ENCODE measurements at places on chromosomes 4 and X. TPM values are rescaled to one million over a fixed set of nuclear protein-coding genes. Genes with fewer than 3 reads are reported as not detected.

Gene PLK4
- polyA plus RNA-seq = 10.3 TPM

Gene DDX53
- 0.23 TPM for polyA plus RNA-seq

Gene RNF128
- polyA plus RNA-seq = not detected

Gene SLC25A53
- 5.9 TPM for polyA plus RNA-seq

Gene LDB2
- polyA plus RNA-seq = 18.5 TPM

Gene SERPINA7
- not detected for polyA plus RNA-seq

Gene HTN3
- not detected for polyA plus RNA-seq

Gene HERC5
- polyA plus RNA-seq = 0.15 TPM

Gene SMAD1
- polyA plus RNA-seq = 46.0 TPM

Gene TLR6
- polyA plus RNA-seq = 0.10 TPM

Gene C4orf50
- under 0.01 TPM for polyA plus RNA-seq

Gene DDIT4L
- polyA plus RNA-seq = 2.1 TPM

Gene EDNRA
- 2.0 TPM for polyA plus RNA-seq

Gene CXorf49B
- polyA plus RNA-seq = not detected

Gene C4orf36
- polyA plus RNA-seq = 0.71 TPM

Gene CCNI
- 61.8 TPM for polyA plus RNA-seq

Gene DMRTC1
- not detected for polyA plus RNA-seq

Gene CXXC4
- 0.06 TPM for polyA plus RNA-seq

Gene ETDA
- not detected for polyA plus RNA-seq

Gene MID1IP1
- 35.4 TPM for polyA plus RNA-seq

Gene EDA2R
- 23.0 TPM for polyA plus RNA-seq

Gene BCOR
- 8.8 TPM for polyA plus RNA-seq

Gene HAUS7
- polyA plus RNA-seq = 27.1 TPM

Gene CXorf49
- polyA plus RNA-seq = not detected

Gene FAM9B
- 0.06 TPM for polyA plus RNA-seq

Gene DUSP21
- polyA plus RNA-seq = not detected

Gene MAGEB2
- polyA plus RNA-seq = 2.7 TPM

Gene HMGN5
- polyA plus RNA-seq = 1.9 TPM

Gene CXCL3
- 0.34 TPM for polyA plus RNA-seq

Gene GAGE12J
- polyA plus RNA-seq = not detected

Gene KLHL4
- 0.24 TPM for polyA plus RNA-seq

Gene CTAG2
- 3.7 TPM for polyA plus RNA-seq

Gene TAF9B
- polyA plus RNA-seq = 12.5 TPM

Gene RBMXL3
- polyA plus RNA-seq = not detected

Gene ARHGAP36
- polyA plus RNA-seq = 0.23 TPM

Gene POU4F2
- not detected for polyA plus RNA-seq

Gene LGI2
- not detected for polyA plus RNA-seq

Gene ACE2
- polyA plus RNA-seq = not detected

All from SK-N-SH (cell line).